Naive B cell (primary cell): ENCODE measurements at places on chromosomes 7 and 10. TPM values are rescaled to one million over a fixed set of nuclear protein-coding genes. Genes with fewer than 3 reads are reported as not detected.

HOXA5 gene
- not detected for polyA plus RNA-seq

AGR2 gene
- polyA plus RNA-seq = 0.44 TPM

NCOA4 gene
- 154 TPM for polyA plus RNA-seq

MOSPD3 gene
- 18.2 TPM for polyA plus RNA-seq

THSD7A gene
- not detected for polyA plus RNA-seq

CYP2C19 gene
- polyA plus RNA-seq = not detected

SHOC2 gene
- 126 TPM for polyA plus RNA-seq

POLL gene
- polyA plus RNA-seq = 11.5 TPM

DNA sequence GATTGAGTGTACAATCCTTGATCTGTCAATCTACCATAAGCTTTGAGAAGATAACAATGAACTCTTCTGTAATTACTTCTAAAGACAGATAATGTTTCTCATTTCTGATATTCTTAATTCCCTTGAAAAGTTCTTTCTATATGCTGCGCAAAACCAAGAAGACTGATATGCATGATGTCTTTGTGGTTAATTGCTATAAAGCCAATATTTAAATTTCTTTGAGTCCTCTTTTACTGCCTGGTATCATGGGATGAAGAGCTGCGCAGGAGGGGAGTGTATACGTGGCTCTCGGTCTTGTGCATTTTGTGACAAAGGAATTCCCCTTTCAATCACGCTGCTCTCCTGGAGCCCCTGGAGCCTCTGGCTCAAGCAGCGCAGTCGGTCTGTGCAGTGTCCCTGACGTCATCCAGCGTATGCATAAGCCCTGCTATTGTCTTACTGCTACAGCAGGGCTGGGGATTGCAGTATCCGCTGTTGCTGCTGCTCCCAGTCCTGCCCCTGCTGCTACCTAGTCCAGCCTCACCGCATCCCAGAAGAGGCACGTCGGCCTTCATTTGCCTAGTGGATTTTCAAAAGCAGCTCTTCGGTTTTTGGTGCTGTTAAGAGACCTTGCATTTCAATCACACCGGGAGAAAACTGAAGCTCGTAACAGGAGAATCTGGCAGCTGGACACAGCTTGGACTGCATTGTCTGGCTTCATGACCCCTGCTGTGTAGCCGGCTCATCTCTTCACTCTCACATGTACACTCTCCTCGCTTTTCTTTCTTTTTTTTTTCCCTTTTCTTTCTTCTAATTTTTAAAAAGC is 66.7 kb downstream of the ST7 start:
- no peak for DNase-seq

DNA sequence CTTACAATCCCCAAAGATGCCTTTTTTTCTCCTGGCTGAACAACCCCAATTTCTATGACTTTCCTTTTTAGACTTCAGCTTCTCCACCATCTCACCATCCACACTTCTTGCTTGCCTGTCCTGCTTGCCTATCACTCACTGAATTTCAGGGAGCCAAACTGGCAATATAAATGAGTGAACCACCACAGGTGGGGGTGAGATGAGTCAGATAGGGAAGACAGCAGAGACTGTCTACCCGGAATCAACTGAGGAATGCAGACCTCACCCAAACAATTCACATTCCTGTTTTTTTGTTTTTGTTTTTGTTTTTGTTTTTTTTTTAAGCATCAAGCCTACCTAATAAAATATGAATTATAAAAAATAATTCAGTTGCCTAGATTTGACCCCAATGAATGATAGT is 273.8 kb downstream of the NRG3 start:
- no peak for DNase-seq

- no peak for DNase-seq
Measured at GRCh38 chr10:102268375-102268888, 23.1 kb downstream of the GBF1 start.

- DNase-seq = no peak
Measured at GRCh38 chr7:126445991-126446390, 806.8 kb downstream of the GRM8 start.

DNA sequence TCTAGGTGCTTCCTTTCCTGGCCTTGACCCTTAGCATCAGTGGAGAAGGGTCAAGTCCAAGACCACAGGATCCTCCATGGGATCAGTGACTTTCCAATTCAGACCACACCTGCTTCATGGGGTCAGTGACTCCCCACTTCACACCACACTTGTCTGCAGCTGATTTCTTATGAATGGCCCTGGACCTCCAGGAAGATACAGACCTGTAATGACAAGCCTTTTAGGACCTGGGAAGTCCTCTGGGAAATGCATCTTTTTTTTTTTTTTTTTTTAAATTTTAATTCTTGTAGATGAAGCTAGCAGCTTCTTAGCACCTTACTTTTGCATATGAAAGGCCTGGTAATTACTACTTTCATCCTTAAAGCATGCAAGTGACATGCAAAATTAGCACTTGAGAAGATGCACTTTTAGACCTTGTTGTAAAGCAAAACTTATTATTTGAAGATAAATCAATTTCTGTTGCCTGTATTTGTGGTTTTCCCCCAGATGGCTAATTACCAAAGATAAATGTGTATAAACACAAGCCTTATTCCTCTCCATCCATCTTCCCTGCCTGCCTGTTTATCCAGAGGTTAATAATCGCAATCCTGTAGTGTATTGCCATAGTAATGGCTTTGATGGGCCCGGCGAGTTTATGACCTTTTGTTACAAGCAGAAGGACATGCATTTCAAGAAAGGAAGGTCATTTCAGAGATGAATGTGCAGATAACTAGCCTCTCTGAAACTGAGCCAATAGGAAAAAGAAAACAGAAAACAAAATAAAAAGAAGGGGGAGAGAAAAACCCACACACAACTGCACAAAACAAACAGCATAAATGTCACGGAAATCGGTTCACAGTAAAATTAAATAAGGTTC is 1018.7 kb downstream of the TYW1 start:
- DNase-seq = no peak

DNA sequence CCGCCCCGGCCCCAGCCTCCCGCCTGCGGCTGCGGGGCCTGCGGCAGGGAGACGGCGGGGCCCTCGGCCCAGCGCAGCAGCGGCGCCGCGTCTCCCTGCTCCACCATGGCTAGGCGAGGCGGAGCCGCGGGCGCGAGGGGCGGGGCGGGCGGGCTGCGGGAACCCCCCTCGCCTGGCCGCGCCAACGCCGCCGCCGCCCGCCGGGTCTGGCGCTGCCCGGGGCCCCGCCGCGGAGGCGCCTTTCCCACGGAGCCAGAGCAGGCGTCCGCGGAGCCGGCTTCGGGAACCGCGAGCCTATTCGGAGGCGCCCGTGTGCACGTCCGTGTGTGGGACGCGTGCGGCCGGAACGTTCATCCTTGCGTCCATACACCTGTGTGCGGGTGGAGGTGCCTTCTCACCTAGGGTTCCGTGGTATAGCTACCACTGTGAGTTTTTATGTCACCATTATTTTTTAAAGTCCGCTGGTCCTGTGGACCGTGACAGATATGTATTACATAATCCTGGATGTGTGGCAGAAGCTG is at the start of gene DENND11:
Gene DENND11 (minus strand): TSS at position 120 of the 521 bp plus-strand sequence. CDS start 13 bp downstream, at position 107.
- peak; percentile 65 for DNase-seq

- peak; percentile 69 for DNase-seq
Measured at GRCh38 chr7:2299131-2299829, 15.0 kb downstream of the SNX8 start.

DNA sequence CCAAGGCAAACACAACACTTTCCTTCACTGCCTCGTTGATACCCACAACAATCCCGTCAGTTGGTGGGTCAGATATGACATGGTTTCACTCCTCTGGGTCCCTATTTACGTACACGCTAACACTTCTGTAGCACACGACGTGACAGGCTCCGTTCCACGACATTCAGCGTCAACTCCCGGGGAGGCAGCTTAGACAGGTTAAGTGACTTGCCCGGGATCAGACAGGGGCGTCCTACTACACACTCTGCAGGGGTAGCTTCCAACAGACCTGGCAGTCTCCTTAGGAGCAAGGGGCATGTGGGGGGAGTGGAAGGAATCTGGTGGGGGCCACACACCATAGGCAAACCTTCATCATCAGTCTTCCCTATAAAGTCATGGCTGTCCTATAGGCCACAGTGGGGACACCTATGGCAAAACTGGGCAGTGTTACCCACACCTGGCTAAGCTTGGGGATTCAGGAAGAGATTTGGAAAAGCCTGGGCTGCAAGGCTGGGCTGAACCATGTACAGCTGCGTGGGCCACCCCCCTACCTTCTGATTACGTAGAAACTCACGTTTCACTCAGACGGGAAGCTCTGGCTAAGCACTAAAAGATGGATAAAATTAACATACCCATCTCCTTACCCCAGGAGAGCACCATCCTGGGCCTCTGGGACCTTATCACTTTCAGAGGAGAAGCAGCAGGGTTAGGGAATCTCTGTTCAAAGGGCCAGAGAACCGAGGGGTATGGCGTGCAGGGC is 2.0 kb downstream of the TYSND1 start:
- DNase-seq = no peak

DNA sequence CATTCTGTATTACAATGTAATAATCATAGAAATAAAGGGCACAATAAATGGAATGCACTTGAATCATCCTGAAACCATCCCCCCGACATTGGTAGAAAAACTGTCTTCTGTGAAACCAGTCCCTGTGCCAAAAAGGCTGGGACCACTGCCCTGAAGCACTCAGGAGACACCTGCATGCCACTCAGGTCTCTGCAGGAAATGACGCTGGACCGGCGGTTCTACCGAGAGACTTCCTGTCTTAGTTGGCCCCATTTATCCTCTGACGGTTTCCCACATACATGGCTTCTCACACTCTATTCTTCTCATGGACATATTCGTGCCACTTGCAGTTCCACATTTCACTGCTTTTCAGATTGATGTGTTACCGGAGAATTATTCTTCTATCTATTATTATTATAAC is 617.5 kb downstream of the SDK1 start:
- DNase-seq = no peak

- no peak for DNase-seq
Measured at GRCh38 chr10:96619796-96620773, 33.3 kb upstream of the TM9SF3 start.

- DNase-seq = no peak
Measured at GRCh38 chr7:127874951-127875608, 156.2 kb downstream of the LRRC4 start.

DNA sequence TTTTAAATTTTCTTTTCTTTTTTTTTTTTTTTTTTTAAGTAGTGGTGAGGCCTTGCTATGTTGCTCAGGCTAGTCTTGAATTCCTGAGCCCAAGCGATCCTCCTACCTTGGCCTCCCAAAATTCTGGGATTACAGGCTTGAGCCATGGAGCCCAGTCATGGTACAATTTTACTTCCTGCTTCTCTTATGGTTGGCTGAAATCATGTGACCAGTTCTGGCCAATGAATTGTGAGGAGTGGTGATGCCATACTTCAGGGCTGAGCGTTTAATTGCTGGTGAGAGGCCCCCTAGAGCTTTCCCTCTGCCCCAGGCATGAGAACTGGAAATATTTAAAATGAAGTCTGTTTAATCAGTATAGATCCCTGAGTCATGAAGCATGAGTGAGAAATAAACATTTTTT is 22.2 kb upstream of the BAIAP2L1 start:
- DNase-seq = no peak

DNA sequence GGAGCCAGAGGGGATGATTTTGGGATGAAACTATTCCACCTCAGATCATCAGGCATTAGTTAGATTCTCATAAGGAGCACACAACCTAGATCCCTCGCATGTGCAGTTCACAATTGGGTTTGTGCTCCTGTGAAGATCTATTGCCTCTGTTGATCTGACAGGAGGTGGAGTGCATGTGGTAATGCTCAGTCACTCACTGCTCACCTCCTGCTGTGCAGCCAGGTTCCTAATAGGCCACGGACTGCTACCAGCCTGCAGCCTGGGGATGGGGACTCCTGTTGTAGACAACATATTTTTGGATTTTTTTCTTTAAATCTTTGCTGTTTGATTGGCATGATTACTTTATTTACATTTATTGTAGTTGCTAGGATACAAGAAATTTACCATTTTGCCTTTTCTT is 765.0 kb downstream of the INHBA start:
- DNase-seq = no peak

DNA sequence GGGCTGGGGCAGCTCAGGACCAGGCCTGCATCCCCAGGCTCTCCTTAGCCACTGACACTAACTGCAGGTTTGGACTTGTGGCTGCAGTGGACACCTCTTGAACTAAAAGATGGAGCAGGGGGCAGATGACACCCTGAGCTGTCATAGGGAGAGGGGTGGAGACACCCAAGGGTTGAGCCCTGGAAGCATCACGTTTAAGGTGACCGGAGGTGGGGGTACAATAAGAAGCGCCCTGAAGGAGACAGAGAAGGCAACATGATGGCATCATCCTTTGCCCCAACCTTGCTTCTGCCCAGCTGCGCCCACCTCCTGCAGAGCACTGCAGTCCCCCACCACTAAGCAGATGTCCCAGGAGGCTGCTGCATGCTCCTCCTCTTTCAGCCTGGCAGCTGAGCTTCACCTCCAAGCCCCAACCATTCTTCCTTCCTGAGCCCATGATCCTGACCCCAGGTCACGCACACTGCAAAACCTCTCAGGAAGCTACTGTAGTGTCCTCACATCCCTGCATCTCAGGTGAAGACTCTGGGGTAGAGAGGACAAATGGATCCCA is 25.5 kb downstream of the OGDHL start:
- no peak for DNase-seq

DNA sequence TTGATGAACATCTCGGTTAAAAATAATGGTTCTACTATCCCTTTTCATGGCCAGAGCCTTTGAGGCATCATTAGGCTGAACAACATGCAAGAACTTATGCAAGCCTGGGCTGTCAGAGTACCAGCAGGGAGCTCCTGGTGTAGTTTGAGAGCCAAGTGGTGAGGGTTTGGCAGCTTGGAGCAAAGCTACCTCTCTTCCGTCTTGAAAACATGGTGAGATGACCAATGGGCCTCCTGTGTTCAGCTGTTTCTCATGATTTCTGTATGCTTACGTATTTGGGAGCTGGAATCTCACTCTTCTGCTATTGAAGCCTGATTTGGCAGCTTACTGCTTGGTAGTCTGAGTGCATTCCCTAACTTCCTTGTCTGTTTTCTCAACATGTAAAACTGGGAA is 150.4 kb downstream of the CXCL12 start:
- no peak for DNase-seq

- DNase-seq = no peak
Measured at GRCh38 chr7:112173568-112173905, 32.7 kb downstream of the DOCK4 start.
